ENCODE measurements at places on chromosomes 6 and 20. TPM values are rescaled to one million over a fixed set of nuclear protein-coding genes. Genes with fewer than 3 reads are reported as not detected.

DNA sequence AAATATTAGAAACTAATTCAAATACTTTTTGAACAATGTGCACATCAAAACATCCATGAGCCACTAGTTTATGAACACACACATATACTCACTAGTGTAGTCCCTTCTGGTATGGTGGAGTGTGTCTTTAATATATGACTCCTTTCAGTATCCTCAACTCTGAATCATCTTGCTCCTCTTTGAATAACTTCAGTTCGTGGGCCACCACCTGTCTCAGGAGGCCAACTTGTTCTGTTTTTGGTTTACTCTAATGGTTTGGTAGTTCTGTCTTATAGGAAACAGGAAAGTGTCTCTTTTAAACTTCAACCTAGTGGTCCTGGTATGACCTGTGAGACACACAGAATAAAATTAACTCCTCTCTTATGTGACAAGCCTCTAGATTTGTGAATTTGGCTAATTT, 55.6 kb downstream of the ZNF292 start:
- DNase-seq, result peak; percentile 4

- no peak for DNase-seq
Observed at GRCh38 chr6:142746524-142746923, 198.5 kb downstream of the HIVEP2 start.

PTP4A1 gene
- total RNA-seq, result 24.9 TPM

DNA sequence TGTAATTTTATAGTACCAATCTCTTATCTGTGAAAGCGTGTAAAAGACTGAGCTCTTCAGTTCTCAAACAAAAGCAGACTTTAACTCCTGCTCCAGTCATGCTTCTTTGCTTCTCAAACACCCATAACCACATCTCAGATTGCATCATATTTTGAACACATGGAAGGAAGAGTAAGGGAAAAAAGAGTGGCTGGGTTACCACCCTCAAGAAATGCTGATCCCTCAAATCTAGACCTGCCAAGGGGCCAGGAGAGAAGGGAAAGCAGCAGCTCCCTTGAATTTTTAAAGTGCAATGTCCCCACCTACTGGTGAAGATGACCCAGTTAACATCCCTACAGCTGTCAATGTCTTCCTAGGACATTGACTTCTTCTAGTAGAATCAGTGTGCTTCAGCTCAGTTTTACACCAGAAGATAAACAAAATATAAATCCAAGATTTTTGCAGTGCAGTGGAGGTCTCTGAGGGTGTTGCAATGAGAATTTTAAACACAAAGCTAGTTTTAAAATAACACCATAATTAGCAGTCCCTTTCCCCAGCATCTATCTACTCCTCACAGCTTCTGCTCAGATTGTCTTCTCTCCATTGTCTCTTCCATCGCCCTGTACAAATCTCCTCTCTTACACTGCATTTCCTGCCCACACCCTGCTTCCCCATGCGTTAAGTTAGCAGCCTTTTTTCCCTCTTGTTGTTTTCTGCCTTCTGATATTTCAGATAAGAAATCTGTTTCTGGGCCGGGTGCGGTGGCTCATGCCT, 22.6 kb upstream of the HLA-DQB2 start:
- DNase-seq, result peak; percentile 63

GMPR gene
- 2.2 TPM for total RNA-seq

- peak; percentile 88 for DNase-seq
Observed at GRCh38 chr6:35449287-35449881, 2.8 kb upstream of the FANCE start.

GRCh38 chr6:85343428-85343827, 106.5 kb upstream of the NT5E start:
- no peak for DNase-seq

- DNase-seq, result peak; percentile 96
Observed at GRCh38 chr20:5658912-5659345, 91.3 kb upstream of the SHLD1 start.

SPATA25 gene
- not detected for total RNA-seq

SRSF12 gene
- under 0.01 TPM for total RNA-seq

APCDD1L gene
- total RNA-seq, result 19.5 TPM

SLC29A1 gene
- total RNA-seq, result 12.2 TPM

GRCh38 chr6:8674126-8674525, 238.8 kb upstream of the SLC35B3 start:
- no peak for DNase-seq

GRCh38 chr6:69881322-69882151, 15.2 kb downstream of the COL19A1 start:
- DNase-seq, result no peak

GRCh38 chr6:154521412-154521811, 10.9 kb upstream of the CNKSR3 start:
- no peak for DNase-seq

DNA sequence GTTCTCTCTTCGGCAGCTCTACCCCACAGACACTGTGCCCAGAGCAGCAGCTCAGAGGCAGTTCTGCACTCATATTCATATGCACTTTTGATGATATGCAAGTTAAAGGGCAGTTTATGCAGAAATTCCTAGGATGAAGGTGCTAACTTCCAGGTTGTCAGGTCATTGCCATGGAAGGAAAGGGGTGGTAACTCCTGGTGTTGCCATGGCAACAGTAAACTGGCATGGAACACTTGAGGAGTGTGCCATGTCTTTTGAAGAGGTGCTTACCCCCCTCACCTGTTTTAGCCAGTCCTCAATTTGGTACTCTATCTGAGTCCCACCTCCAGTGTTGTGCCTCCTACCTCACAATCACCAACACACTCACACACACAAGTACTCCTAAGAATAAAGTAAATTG, 539.4 kb upstream of the BTBD3 start:
- DNase-seq, result no peak

DNA sequence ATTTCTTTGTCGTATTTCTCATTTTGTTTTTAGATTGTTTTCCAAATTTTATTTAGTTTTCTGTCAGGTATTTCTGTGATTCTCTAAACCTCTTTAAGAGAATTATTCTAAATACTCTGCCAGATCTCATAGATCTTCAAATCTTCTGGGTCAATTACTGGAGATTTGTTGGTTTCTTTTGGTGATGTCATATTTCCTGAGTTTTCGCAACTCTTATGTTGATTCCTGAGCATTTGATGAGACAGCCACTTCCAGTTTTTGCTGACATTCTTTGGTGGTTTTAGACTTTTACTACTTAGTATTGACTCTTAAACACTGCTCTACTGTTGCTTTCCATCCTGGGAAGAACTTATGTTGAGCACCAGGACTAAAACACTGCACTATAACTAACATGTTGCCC, 21.9 kb downstream of the ADGB start:
- peak; percentile 2 for DNase-seq

GRCh38 chr20:49863666-49864065, 51.0 kb downstream of the SLC9A8 start:
- no peak for DNase-seq

GRCh38 chr20:20207291-20207690, 155.0 kb downstream of the CFAP61 start:
- DNase-seq, result no peak

ALDH8A1 gene
- total RNA-seq, result not detected

ELOVL2 gene
- 0.32 TPM for total RNA-seq

GRCh38 chr6:118875672-118876071, 18.3 kb upstream of the ASF1A start:
- DNase-seq, result no peak

DNA sequence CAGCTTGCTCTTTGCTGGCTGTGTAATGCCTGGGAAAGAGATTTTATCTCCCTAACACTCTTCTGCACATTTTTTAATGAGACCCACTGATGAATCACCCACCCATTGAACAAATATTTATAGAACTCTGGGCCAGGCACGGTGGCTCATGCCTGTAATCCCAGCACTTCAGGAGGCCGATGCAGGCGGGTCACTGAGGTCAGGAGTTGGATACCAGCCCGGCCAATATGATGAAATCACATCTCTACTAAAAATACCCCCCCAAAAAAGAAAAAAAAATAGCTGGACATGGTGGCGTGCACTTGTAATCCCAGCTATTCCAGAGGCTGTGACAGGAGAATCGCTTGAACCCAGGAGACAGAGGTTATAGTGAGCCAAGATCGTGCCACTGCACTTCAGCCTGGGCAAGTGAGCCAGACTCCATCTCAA, 82.1 kb upstream of the SIRPA start:
- peak; percentile 93 for DNase-seq

PTK6 gene
- 0.13 TPM for total RNA-seq

DNA sequence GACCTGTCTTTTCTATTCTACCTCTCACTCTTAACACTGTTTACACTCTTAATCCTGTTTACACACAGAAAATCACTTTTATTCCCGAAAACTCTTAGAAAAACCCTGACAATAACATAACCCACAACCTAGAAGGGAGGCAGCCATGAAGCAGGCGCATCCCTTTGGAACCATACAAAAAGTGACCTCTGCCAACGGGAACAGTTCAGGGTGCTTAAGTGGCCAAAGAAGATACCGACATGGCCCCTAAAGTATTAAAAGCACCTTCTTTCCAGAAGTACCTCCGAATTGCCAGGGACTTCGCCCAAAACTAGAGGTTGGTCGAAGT, 490 bp downstream of the MMUT start:
- peak; percentile 28 for DNase-seq

PACRG gene
- 0.13 TPM for total RNA-seq

All from GM23248 (cell line).